ENCODE measurements at places on chromosomes 1 and 21.
A peak's percentile ranks its signal among the peaks of the same experiment; 100 is the strongest.

- DNase-seq: peak; percentile 19
These were observed 53.9 kb upstream of the FBXO28 start for GRCh38 chr1:224059897-224060427.

GRCh38 chr1:200740571-200741208 lies 2.0 kb downstream of the CAMSAP2 start:
- DNase-seq: no peak

- DNase-seq: no peak
These were observed 72.9 kb downstream of the CCDC185 start for GRCh38 chr1:223466151-223466550.

DNA sequence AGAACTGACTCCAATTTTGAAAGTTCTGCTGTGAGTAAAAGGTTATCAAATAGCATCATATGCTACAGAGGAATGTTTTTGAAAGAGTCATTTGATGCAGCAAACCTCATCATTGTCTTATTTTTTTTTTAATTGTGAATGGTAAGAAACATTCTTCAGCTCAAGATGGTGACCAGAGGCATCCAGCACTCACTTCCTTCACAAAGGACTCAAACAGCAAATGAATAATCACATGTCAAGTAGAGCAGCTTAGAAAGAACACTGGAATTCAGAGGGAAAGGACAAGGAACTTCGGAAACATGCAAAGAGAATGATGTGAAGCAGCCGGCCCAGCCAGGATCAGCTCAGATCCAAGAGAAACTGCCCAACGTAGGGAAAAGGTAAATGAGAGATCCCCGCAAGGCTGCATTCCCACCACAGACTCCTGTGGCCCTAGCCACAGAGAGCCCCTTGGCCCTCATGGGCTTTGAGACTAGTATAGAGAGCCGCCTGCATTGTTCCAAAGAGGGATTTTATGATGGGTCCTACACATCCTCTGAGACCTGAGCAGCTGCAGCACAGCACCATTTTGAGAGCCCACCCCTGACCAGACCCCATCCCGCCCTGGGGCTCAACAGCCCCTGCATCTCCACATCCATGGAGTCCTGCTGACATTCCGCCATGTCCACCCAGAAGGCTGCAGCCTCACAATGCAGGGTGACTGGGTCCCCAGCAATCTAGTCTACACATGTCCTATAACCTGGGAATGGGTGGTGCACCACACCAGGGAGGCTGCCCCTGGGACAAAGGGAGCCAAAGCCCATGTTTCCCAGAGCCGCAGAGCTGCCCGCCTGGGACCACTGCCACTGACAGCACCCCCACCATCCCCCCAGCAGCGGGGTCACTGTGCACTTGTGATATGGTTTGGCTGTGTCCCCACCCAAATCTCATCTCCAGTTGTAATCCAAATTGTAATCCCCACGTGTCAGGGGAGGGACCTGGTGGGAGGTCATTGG lies 21.2 kb upstream of the UTS2 start:
- no peak for DNase-seq

- DNase-seq: no peak
These were observed 24.3 kb downstream of the TMEM201 start for GRCh38 chr1:9612871-9613624.

- no peak for DNase-seq
These were observed 673.7 kb upstream of the BRINP3 start for GRCh38 chr1:191151321-191151807.

GRCh38 chr1:173276922-173277800 lies 70.0 kb upstream of the TNFSF4 start:
- no peak for DNase-seq

DNA sequence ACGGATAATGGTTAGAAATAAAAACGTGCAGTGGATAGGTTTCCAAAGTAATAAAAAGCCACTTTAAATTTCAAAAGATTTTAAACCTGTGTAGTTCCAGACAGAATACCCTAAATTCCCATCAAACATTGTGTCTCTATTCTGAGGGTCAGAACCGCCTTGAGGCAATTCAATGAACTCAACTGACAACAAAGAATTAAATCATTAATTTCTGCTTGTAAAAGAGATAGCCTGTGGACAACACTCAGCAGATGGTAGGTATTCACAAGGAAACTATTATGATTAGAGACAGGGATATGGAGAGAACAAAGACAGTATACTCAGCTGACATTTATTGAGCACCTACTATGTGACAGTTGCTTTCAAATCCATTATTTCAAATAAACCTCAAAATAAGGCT lies 35.1 kb upstream of the JUN start:
- DNase-seq: no peak

DNA sequence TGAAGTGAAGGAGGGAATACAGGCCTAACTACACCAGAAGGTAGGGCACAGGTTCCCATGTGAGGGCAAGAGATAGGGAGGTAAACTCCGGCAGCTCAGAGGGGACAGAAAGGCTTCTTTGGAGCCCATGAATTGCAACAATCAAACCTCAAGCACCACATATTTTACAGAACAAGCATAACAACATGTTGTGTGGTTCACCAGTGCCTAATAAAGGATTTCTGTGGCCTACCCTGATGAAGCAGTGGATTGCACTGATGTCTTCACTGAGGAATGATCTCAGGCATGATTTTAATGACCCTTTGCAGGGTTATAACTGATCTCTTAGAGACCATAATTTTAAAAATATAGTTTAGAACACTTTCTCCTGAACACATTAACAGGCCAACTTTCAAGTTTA lies 77.4 kb downstream of the RUNX1 start:
- peak; percentile 48 for DNase-seq

- DNase-seq: no peak
These were observed 1.6 kb upstream of the HPCA start for GRCh38 chr1:32884726-32885125.

DNA sequence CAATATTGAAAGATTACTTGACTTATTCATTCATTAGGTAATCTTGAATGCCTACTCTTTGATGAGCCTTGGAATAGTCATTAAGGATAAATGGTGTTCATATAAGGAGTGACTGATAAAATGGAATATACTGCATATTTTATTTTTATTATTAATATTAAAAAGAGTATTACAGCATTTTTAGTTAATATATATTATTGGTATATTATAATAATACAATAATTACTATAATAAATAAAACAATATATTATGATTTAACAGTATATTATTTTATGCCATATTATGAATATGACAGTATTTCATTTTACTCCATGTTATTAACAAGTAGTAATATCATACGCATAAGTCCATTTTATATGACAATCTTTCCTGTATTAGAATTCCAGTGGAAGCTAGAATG lies 490.8 kb upstream of the NFIA start:
- DNase-seq: no peak

DNA sequence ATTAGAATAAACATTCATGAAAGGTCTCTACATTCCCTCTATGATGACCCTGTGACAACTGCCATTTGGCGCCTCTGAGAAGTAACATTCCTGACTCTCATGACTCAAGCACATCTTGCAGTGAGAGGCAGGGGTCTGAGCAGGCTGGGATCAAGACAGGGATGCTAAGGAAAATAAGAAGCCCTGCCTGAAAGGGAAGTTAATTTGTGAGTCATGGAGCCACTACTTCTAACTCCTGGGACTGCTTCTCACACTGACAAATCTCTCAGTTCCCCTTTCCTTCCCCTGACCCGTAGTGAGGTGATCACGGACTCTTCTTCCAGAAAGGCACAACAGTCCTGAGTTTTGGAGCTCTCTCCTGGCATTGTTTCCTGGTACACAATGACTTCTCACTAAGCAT lies 231.9 kb downstream of the TNR start:
- peak; percentile 16 for DNase-seq

GRCh38 chr1:196593955-196594354 lies 14.3 kb downstream of the KCNT2 start:
- no peak for DNase-seq

GRCh38 chr1:20988943-20989342 lies 187.8 kb downstream of the EIF4G3 start:
- DNase-seq: no peak

DNA sequence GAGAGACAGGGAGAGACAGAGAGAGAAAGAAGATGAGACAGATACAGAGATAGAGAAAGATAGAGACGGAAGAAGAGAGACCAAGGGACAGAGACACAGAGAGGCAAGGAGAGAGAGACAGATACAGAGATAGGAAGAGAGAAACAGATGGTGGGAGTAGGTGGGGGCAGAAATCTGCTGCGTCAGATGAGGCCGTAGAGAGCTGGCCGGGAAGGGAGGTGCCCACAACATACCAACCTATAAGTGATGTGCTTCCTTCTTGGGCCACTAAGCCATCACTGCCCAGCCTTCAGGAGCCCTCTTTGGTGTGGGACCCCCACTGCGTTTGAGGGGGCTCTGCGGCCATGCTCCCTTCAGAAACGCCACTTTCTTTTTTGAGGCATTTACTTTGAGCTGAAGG lies 307.6 kb upstream of the VAMP3 start:
- DNase-seq: no peak

DNA sequence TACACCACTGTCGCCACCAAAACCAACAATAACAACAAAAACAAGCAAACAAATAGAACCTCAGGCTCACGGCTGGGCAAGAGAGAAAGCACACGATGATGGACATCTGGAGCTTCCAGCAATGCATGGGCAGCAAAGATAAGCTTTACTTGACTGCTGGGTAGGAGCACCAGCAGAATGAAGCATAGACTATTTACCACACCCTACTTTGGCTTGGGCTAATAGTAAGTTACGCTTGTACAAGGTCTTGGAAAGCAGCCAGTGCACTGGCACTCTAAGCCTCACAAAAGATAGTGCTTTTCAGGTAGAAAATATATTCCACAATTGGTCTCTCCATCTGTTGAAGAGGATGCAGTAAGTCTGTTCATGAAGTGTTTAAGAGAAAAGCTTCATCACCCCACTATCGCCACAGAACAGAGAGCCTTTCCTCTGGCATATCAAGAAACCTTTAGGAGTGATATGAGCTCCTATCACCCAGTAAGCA lies 13.6 kb downstream of the ADIPOR1 start:
- peak; percentile 96 for DNase-seq

GRCh38 chr1:204093421-204093717 lies 20.5 kb downstream of the SOX13 start:
- no peak for DNase-seq

DNA sequence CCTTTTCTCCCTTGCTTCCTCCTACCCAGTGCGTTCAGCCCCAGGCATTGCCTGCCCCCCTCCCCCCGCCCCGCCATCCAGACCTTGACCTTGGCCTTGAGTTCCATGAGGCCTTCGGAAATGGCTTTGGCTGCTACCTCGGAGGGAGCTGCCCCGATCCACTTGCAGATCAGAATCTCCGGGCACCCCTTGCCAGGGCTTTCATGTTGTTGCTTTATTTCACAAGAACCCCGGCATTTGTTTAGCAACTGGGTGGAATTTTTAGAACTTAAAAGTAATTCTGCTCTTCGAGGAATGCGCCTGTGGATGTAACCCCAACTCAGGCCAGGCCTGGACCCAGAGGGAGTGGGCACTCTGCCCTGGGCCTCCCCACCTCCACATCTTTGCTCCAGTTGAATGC lies 154.1 kb upstream of the TMEM51 start:
- no peak for DNase-seq
